ENCODE measurements at places on chromosomes 11 and 22.
A peak's percentile ranks its signal among the peaks of the same experiment; 100 is the strongest.

DNA sequence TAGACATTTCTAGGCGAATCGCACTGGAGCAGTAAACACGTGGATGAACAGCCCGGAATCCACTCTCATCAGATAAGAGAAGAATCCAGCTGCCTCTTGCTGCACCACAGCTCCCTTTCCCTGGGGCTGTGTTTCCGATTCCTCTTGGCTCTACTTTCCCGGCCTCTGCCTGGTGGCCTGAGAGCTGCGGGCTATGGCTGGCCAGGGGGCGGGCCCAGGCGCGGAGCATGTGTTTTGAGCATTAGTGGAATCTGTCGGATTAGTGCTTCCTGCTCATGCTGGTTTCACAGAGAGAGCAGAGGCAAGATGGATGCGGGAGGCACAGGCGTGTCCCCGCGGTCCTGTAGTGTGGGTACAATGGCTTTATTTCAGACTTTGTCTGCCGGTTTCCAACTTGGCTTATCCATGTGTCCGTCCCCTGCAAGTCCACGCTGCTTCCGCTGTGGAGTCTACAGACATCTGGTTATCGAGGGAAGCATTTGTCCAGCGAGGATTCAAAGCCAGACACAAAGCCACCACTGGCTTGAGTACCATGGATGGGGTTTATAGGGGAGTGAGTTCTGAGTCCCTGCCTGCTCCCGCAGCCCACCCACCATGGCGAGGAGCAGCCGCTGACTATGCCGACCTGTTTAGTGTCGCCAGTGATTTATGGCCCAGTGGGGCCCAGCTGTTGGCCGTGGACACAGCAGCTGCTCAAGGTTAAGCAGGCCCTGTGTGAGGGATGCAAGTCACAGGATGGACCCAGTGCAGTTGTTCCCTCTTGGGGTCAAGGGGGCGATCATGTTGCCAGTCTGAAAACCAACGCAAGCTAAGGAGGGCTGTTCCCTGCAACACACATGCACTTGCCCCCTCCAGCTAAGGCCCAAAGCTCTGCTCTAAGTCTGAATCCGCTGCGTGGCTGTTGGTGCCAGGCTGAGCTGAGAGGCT lies 43.3 kb upstream of the EP300 start:
- DNase-seq = peak; percentile 86

- DNase-seq = no peak
Measured at GRCh38 chr11:132312701-132313111, 942.3 kb downstream of the NTM start.

GRCh38 chr11:46947399-46948077 lies 11.0 kb downstream of the CSTPP1 start:
- DNase-seq = no peak

- no peak for DNase-seq
Measured at GRCh38 chr22:38327396-38327795, 10.2 kb upstream of the CSNK1E start.

Data from Right ventricle myocardium superior (tissue), 1 donor.